Uterus (tissue), 4 donors: ENCODE measurements at places on chromosomes 2 and 18. TPM values are rescaled to one million over a fixed set of nuclear protein-coding genes. Genes with fewer than 3 reads are reported as not detected.

DNA sequence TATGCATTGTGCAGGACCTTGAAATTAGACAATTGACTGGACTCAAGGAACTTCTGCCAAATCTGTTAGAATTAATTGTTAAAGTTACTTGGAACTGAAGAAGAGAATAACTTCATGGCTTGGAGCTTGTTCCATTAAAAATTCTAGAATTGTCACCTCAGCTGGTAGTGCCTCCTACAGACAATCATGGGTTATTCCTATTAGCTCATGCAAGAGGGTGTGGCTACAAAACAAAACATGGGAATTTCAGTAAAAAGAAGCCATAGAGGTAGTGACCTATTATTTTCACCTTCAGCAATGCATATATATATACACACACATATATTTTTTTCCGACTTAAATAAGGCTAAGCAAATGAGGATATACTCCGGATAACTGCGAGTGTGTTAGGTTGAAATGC is 181.9 kb upstream of the DTNA start:
- no peak for DNase-seq
- H3K27me3 ChIP-seq: no peaks in the 10 kb centered on the region
- no peak overlapping the region for H3K27ac ChIP-seq
- no peaks in the 10 kb centered on the region for H3K36me3 ChIP-seq
- no peaks in the 10 kb centered on the region for H3K4me1 ChIP-seq

DNA sequence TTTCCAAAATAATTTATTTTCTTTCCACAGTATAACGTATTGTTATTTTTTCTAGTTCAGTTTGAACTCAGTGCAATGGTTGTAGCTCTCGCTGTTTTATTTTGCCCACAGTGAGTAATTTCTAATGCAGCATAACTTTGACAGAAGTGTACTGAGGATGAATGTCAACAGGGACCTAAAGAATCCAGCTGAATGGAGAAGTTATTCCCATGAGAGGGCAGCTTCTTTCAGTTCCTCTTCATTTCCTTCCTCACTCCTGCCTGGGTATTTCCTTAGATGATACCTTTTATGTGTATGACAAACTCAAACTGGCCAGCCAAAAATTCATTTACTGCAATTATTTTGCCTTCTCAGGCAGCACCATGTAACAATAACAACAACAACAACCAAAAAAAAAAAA is 1223.1 kb upstream of the ZEB2 start:
- no peak for DNase-seq
- no peaks in the 10 kb centered on the region for H3K27me3 ChIP-seq
- H3K27ac ChIP-seq: no peak overlapping the region
- no peaks in the 10 kb centered on the region for H3K4me1 ChIP-seq
- H3K4me3 ChIP-seq: no peak overlapping the region

DNA sequence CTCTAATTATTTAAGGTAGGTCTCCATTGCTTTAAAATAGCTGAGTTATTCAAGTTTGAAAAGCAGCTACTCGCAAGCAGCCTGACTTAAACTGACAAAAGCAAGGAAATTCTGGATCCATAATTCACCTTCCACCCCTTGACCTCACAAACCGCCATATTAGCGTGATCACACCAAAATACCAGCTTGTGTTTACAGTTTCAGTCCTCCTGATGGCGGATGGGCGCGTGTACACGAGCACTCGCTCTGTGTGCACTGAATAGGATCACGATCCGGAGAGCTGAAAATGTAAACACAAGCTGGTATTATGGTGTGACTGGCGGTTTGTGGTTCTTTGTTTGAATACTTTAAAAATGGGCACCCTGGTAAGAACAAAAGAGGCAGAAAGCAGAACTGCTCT is 42.4 kb upstream of the PSMD14 start:
- H3K4me1 ChIP-seq: no peaks in the 10 kb centered on the region
- H3K4me3 ChIP-seq: no peak overlapping the region
- H3K36me3 ChIP-seq: no peaks in the 10 kb centered on the region
- no peak for DNase-seq

DNA sequence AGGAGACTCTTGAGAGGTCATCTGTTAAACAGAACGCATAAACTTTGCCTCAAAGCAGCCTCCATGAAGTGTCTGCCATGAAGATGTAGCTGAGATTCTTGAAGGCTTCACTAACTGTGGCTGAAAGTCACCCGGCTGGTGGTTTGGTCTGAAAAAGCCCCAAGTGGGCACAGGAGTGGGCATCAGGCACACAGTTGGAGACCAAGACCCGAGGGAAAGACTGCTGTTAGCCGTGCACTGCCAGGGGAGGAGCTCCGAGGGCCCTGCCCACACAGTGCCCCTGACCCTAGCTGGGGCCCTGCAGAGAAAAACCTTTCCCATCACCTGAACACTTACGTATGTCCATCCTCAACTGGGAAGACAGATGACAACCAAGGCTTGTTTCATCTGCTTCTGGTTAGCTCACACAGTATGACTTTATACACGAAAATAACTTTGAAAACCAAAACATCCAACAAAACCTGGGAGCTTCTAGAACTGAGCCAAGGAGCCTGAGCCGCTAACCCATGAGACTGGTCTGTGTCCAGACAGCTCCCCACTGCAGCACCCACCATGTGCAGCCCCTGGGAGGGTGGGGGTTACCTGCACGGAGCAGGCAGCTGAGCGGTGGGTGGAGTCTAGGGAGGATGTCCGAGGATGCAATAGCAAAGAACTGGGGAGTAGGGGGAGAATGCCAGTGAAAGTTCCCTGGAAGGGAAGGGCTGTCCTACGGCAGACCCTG is 15.4 kb downstream of the HJURP start:
- H3K4me3 ChIP-seq: no peak overlapping the region
- DNase-seq: no peak
- H3K27me3 ChIP-seq: no peaks in the 10 kb centered on the region
- no peaks in the 10 kb centered on the region for H3K36me3 ChIP-seq
- H3K27ac ChIP-seq: no peak overlapping the region

DNA sequence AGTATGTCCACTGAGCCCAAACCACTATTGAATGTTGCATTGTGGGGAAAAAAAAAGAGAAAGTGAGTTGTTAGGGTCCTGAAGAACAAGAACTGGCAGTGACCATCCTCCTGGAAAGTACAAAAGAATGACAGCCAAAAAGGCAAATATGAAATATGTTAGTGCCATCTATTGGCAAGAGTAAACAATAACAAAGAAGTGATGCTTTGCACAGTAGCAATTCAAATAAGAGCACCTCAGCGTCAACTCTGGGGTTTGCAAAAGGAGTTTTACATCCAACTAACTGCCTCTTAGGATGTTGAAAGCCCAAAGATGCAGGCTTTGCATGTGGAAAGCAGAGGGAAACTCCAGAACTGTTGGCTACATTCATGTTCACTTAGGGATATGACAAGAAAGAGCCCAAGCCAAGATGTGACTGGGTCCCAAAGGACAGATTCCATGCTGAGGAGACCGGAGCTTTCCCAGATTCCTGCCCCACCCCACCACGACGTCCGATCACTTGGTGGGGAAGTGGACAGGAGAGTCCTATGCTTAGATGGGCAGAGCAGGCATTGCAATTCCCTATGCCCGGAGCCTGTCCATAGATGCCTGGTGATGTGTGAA is 15.6 kb downstream of the TRABD2A start:
- no peak overlapping the region for H3K4me3 ChIP-seq
- no peak for DNase-seq
- no peaks in the 10 kb centered on the region for H3K27me3 ChIP-seq
- no peak overlapping the region for H3K27ac ChIP-seq
- H3K36me3 ChIP-seq: no peaks in the 10 kb centered on the region

DNA sequence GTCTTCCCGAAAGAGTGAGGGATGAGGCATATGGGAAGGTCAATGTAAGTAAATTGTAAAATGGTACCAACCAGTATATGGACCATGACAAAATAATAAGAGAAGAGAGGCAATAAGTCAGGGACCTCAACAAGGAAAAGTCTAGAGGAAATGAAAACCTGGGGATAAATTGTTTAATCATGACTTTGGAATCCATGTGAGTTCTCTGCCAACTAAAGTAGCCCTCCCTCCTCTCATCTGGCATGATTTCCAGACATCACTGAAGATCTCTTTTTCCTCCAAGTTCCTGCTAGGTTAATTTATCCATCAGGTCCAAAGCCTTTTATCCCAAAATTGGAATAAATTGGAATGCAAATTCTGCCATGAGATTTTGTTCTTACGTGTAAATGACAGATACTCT is 417.9 kb downstream of the NRXN1 start:
- H3K4me3 ChIP-seq: no peak overlapping the region
- H3K27ac ChIP-seq: no peak overlapping the region
- H3K27me3 ChIP-seq: no peaks in the 10 kb centered on the region
- H3K36me3 ChIP-seq: no peaks in the 10 kb centered on the region

- no peak for DNase-seq
- no peak overlapping the region for H3K4me3 ChIP-seq
- H3K36me3 ChIP-seq: no peaks in the 10 kb centered on the region
- no peaks in the 10 kb centered on the region for H3K27me3 ChIP-seq
Observed at GRCh38 chr18:44778788-44779187, 98.1 kb downstream of the SETBP1 start.

GRCh38 chr2:14756122-14756541 is 123.6 kb downstream of the LRATD1 start:
- H3K4me3 ChIP-seq: no peak overlapping the region
- no peaks in the 10 kb centered on the region for H3K36me3 ChIP-seq
- H3K4me1 ChIP-seq: no peaks in the 10 kb centered on the region
- no peaks in the 10 kb centered on the region for H3K27me3 ChIP-seq
- no peak overlapping the region for H3K27ac ChIP-seq

DNA sequence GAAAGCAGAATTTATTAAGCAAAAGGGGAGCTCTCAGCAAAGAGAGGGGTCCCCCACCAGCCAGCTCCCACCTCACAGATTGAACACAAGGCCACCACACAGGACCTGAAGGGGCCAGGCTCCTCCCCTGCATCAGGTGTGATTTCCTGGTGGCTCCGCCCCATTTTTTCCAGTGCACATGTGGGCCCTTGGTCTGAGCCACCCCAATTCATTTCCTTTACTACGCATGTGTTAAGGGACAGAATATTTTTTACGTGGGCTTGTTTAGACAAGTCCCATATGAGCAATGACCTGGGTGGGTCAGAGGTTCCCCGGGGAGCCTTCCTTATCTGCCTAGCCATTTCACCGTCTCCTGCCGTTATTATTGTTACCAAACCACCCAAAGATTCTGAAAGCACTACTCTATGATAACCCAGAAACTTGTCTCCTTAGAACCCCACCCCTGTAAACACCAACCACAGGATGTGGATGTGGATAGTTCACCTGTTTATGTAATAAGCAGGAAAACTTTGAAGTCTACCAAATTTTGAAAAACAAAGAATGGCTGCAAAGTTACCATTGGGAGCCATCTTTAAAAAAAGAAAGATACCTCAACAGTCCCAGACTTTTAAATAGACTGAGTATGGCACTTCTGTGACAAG is 191.7 kb downstream of the CD226 start:
- no peak for DNase-seq
- H3K36me3 ChIP-seq: no peaks in the 10 kb centered on the region
- no peak overlapping the region for H3K27ac ChIP-seq
- H3K4me3 ChIP-seq: no peak overlapping the region
- no peaks in the 10 kb centered on the region for H3K4me1 ChIP-seq

GRCh38 chr2:187586011-187586641 is 31.9 kb upstream of the TFPI start:
- H3K36me3 ChIP-seq: no peaks in the 10 kb centered on the region
- H3K4me3 ChIP-seq: no peak overlapping the region
- no peak for DNase-seq
- no peaks in the 10 kb centered on the region for H3K27me3 ChIP-seq
- no peaks in the 10 kb centered on the region for H3K4me1 ChIP-seq
- no peak overlapping the region for H3K27ac ChIP-seq

DNA sequence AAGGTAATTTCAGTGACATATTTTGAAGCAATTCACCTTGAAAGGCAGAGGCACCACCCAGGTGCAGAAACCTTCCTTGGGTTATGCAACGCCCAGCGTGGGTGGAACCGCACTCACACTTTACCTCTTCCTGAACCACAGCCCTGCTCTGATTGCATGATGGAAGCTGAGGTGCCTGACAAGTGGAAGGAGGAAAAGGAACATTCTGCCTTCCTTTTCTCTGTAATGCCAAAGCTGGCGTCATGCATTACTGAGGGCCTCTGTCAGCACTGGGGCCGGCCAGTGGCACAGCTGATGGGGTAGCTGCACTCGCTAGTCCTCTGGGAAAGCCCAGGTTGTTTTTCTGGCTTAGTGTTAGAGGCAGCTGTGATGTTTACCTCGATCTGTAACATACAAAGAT is 266.5 kb downstream of the NEDD4L start:
- no peaks in the 10 kb centered on the region for H3K36me3 ChIP-seq
- H3K4me3 ChIP-seq: no peak overlapping the region
- no peak for DNase-seq
- H3K4me1 ChIP-seq: no peaks in the 10 kb centered on the region

GRCh38 chr2:234272069-234272850 is 221.8 kb downstream of the SPP2 start:
- no peak overlapping the region for H3K4me3 ChIP-seq
- H3K27me3 ChIP-seq: no peaks in the 10 kb centered on the region
- no peak for DNase-seq
- H3K4me1 ChIP-seq: no peaks in the 10 kb centered on the region
- no peak overlapping the region for H3K27ac ChIP-seq
- H3K36me3 ChIP-seq: no peaks in the 10 kb centered on the region

- no peaks in the 10 kb centered on the region for H3K27me3 ChIP-seq
- no peak overlapping the region for H3K27ac ChIP-seq
- DNase-seq: no peak
- no peak overlapping the region for H3K4me3 ChIP-seq
- H3K4me1 ChIP-seq: peaks cover 9% of the 10 kb centered on the region
- H3K36me3 ChIP-seq: no peaks in the 10 kb centered on the region
Observed at GRCh38 chr2:216663846-216664245, 30.6 kb downstream of the IGFBP2 start.

Gene MEIS1
- total RNA-seq: 418 TPM

Gene SPEG
- total RNA-seq: 318 TPM
